ENCODE measurements at places on chromosomes 12 and 14.

- DNase-seq: no peak
Measured at GRCh38 chr12:108611884-108612415, 14.1 kb upstream of the TMEM119 start.

GRCh38 chr12:64997858-64998257, 123.2 kb downstream of the WIF1 start:
- DNase-seq: no peak

DNA sequence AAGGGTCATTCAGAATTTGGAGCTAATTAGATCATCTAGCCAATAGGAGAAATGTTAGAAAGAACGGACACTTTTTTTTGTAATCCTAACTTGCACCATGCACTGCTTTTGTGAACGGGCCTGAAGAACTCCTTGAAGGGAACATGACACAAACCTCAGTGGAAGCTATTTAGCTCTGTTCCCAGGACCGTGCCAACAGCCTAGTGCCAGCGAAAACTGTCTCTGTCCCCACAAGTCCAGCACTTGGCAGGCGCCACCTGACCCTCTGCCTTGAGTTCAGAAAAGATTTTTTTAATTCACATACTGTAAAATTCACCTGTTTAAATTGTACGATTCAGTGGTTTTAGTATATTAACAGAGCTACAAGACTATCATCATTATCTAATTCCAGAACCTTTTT, 31.3 kb upstream of the KCNA5 start:
- no peak for DNase-seq

GRCh38 chr12:53380104-53380793, at the start of gene SP1:
Gene SP1, plus strand, starts transcription at chr12:53380176. Its CDS starts 116 bp downstream, at chr12:53380292.
- DNase-seq: no peak

- DNase-seq: no peak
Measured at GRCh38 chr12:47415054-47415453, 290.8 kb downstream of the RPAP3 start.

DNA sequence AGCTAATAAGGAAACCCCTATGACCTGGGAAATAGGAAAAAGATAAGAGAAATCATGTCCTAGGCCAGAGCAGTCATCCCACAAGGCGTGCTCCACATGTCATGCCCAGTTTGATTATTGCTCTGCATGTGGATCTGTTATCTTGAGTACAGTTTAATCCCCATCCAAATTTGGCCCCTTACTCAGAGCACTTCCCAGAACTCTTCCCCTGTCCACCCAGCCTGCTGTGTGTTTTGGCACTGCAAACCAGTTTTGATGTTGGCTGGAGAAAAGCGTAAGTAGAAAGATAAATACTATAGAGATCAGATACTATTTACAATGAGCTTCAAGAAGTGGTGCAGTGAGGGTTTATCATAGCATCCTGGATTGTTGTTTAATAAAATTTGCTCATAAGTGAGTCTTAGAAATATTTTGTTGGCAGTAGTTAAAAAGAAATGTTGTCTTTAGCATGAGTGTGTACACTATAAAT, 83.8 kb downstream of the PTPRB start:
- DNase-seq: no peak

- no peak for DNase-seq
Measured at GRCh38 chr12:127548123-127548553, 718.8 kb upstream of the TMEM132C start.

GRCh38 chr12:12999959-13000615, at the start of gene HEBP1:
Gene HEBP1, minus strand, starts transcription at chr12:13000265. Its CDS starts 151 bp downstream, at chr12:13000114.
- DNase-seq: peak; percentile 76

DNA sequence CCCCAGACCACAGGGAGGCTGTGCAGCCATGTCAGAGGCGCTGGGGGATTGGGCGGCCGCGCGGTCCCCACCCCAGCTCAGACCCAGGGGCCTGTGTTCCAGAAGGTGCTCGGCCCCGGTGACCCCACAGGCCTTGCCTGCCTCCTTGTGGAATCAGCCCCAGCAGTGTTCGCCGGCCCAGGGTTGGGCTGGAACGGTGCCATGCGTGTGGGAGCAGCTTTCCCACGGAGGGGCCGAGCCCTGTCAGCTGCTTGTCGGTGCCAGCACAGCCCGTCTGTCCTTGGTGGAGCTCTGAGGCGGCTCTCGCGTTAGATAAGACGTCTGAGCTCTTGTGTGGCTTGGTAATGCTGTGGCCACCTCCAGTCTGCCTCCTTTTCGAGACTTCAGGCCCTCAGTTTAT, 8.5 kb downstream of the ZFYVE21 start:
- DNase-seq: no peak
